Activated naive CD4-positive, alpha-beta T cell treated with anti-CD3 and anti-CD28 coated beads, Interleukin-2, amount 50 U/mL, for 72 hours (primary cell): ENCODE measurements at places on chromosomes 16 and 17.
A peak's percentile ranks its signal among the peaks of the same experiment; 100 is the strongest.

GRCh38 chr16:53913099-53913870, 209.3 kb downstream of the FTO start:
- peak; percentile 10 for DNase-seq

- no peak for DNase-seq
Observed at GRCh38 chr17:27550974-27551505, 79.9 kb upstream of the LGALS9 start.

GRCh38 chr17:80008383-80008840, 27.3 kb downstream of the TBC1D16 start:
- peak; percentile 93 for DNase-seq

DNA sequence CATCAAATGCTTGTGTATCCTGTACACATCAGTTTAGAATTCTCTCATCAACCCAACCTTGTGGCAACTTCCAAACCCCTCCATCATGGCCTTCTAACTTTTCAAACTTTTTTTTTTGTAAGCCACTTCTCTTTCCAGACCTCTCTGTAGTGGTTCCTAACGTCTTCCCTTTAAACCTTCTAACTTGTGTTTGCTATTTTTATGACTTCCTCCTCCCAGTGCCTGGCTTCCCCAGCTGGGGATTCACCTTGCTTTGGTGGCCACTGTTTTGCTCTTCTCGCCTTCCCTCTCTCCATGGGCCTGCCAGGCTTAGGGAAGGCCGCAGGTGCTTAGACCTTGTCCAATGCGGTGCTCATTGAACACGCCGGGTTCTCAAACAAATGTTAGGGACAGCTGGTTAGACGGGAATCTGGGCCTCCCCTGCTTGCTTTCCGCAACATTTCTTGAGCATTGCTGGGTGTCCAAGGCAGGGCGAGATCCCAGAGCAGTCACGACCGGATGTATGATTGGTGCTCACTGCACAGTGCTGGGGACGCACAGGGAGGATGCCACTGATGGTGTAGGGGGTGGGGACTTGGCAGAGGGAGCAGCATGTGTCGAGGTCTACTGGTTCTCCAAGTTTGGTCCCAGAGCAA, 1.1 kb upstream of the XYLT2 start:
- no peak for DNase-seq

DNA sequence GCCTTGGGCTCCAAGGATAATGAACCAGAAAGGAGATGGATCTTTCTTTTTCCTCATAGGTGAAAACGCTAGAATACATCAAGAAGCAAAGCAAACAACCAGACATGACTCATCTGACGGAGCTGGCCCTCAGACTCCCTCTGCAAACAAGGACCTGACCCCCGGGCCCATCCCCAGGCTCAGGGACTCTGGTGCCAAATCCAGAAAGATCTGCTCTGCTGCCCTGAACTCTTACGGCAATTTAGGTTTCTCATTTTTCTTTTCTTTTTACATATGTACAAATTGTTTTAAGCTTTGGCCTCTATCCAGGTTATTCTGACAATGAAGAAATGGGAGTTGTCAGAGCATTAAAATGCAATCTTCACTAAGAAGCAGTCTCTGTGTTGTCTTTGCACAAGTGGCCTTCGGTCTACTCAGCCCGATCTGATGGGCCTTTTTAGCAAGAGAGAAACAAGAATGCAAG, 17.7 kb downstream of the KNOP1 start:
- no peak for DNase-seq
